ENCODE measurements at places on chromosomes 2 and 18.
A peak's percentile ranks its signal among the peaks of the same experiment; 100 is the strongest.

- peak; percentile 60 for DNase-seq
These were observed 874 bp downstream of the CLIP4 start for GRCh38 chr2:29115797-29116781.

GRCh38 chr18:75475228-75475627, 47.7 kb upstream of the SMIM21 start:
- DNase-seq, result no peak

DNA sequence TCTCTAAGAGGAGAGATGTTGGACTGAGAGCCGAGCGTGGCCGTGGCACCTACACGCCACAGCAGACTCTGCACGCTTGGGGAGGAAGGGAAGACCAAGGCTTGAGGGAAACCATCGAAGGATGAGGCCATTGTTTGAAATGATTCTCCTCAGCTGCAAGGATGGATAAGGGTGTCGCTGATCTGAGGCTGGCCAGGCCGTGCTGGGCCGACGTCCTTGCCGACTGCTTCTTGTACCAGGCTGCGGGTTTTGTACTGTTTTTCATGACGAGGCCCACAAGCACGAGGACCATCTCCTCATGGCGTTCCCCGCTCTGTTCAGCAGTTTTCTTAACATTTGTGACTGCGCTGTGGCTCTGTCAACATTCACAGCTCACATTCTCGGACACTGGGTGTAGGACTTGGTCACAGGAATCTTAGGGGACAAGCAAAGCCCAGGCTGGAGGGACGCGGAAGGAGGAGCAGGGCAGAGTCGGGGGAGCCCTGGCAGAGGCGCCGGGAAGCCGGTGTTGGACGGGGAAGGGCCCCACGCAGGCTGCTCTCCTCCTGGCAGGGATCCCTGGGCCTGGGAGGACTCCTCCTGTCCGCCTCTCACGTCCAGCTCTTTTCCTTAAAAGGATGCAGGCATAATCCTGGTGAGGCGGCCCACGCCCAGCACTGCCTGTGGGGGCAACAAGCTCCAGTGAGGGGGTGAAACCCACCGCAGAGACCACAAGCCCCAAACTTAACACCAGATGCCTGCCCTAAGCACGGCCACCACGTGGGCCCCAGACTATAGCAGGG, 259.0 kb upstream of the SALL3 start:
- DNase-seq, result no peak

DNA sequence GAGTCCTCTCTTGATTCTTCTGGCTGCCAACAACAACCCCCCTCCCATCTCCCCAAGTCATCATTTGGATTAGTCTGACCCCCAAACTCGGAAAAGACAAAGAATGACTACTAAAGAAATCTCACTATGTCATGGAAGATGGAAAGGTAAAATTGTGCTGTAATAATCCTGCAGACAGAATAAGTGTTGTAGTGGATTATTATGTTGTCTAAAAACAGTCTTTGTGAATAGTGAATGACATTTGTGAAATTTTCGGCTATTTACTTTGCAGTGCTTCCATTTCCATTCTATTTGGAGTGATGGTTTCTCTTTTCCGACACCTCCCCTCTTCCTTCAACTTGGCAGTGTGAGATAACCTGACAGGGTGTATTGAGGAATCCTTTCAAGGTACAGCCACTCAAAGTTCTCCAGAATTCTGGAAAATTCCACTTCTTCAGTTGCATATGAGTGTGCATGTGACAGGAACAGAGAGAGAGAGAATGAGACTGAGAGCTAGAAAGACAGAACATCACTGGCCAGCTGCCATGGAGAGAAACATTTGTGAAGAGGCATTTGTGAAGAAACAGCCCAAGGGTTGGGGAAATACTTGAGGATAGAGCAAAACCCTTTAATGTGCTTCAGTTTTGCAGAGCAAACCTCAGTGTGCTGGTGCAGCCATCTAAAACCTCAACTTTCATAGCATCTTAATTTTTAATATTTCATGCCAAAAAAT, 141.9 kb upstream of the DLX2 start:
- no peak for DNase-seq

DNA sequence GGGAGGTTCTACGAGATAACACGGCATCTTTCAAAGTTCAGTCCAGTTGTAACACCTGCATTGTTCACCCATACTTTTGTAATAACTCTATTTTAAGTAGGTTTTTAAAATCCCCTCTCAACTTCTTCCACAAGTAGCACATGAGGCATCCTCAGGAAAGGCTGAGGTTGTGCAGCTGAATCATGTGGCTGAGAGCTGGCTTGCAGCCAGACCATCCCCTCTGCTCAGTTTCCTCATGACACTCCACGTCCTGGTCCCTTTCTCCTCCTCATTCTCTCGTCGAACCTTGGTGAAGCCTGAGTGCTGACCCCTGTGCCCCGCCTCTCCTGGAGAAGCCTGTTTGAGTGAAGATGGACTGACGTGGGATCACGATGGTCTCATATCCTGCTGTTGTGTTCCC, 42.5 kb downstream of the POU3F3 start:
- DNase-seq, result no peak

- no peak for DNase-seq
These were observed 10.6 kb upstream of the SNORC start for GRCh38 chr2:232859385-232859916.

GRCh38 chr18:58863539-58864145, 1.0 kb upstream of the ZNF532 start:
- peak; percentile 16 for DNase-seq

DNA sequence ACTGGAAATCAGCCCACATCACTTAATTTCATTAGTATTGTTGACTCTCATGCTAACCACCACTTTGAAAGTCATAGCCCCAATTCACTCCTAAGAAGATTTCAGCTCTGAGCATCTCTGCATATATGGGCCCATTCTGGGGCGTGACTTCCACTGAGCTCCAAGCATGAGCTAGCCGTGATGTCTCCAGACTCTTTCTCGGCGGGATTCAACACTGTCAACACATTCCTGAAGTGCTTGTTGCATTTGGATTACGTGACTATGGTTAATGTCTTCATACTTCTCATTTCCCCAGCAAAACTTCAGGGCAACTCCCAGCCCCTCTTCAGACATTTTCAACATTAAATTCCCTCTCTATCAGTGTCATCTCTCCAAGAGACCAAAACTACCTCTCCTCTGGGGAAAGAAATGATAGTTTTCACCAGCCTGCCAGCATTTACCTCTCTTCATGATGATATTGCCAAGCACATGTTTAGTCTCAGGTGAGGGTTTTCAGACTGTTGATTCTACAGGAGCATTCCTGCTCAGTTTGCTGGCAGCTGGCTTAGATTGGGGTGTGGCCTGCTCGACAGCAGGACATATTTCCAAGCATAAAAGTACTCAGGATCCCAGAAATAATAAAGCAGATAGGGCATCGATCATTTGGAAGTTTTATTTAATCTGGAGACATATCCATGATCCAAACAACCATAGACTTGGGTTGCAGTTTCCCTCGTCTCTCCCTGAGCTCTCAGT, 81.7 kb downstream of the FEZ2 start:
- no peak for DNase-seq

- no peak for DNase-seq
These were observed at the start of gene ATP6V1C2 for GRCh38 chr2:10721396-10722251. Gene ATP6V1C2 (plus strand): TSS chr2:10721630. CDS start chr2:10722850, 1,220 bp downstream.

DNA sequence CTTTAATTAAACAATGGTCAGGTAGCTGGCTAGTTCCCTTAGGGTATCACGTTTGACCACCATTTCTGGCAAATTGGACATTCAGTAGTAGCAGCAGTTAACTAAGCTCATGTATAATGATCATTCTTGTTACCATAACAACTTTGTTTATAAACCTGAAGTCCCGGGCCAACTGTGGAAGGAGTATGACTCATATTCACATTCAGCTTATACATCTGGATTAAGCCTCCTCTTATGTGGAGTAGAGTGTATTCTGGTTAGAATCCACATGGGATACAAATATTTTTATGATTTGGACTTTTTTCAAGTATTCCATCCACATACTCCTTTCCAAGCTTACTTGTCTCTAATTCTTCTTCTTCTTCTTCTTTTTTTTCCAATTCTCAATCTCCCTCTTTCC, 70.3 kb upstream of the ZSWIM2 start:
- no peak for DNase-seq

DNA sequence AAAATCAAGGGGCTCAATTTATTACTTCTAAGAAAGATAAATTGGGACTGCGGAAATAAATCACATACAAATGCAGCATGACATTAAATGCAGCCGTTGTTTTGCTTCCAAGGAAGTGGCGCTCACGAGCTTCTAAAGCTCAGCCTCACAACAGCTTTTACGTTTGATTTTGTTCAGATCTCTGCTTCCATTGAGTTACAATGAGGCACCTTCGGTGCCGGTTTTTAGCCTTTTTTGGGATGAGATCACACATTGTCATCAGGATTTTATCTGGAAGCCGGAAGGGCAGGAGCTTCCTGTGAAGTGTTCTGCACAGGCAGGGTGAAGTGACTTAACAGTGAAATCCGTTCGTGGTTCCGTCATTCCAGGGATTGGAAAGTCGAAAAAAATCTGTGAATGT, 209.8 kb downstream of the DCDC2C start:
- DNase-seq, result no peak

DNA sequence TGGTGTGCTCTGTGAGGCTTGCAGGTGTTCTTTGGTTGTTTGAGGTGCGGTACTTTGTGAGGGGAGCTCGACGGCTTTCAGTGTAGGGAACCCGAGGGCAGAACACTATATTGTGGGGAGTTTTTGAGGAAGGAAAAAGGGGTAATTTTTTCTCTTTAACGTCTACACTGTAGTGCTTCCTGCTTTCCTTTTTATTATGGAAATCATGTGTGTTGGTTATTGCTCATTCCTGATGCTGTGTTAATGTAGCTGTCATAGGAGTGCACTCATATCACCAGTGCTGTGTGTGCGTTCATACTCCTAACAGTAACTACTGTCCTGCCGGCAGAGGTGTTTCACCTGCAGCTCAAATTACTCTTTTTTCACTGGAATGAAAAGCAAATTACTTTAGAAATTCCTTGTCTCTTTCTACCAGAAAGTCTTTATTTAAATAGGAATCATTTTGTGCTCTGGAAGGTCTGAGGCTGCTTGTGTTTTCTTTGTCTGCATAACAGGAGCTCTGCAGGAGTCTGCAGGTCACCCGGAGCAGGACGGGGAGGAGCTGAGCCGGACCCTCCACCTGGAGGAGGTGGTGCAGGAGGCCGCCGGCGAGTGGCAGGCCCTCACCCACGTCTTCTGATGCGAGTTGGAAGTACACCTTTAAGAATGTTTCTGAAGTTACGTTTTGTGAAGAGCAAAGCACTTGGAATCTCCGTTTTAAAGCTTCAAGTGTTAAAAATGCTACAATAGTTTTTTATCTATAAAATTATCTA, 145.5 kb downstream of the ZNF236 start:
- DNase-seq, result no peak

DNA sequence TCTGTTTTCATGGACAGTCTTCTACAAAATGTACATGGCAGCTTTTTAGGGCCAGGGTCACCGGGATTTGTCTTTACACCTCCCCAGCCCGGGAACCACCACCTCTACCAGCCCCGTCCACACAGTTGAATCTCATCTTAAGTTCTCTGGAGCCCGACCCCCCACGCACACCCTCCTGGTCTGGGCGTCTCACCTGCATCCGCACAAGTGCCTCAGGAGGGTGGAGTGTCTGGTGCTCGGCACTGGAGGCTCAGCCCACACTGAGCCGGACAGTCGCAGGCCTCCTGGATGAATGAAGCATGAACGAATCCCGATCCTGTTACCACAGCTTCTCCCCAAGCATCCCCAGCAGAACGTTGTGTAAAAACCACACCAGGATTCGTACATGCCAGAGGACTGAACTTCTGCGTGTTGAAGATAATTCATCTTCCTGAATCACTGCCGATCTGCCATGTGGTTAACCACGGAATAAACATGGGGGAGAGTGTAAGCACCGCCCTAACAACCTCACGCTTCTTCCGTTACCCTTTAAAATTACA, 162.0 kb downstream of the RTP5 start:
- peak; percentile 58 for DNase-seq

DNA sequence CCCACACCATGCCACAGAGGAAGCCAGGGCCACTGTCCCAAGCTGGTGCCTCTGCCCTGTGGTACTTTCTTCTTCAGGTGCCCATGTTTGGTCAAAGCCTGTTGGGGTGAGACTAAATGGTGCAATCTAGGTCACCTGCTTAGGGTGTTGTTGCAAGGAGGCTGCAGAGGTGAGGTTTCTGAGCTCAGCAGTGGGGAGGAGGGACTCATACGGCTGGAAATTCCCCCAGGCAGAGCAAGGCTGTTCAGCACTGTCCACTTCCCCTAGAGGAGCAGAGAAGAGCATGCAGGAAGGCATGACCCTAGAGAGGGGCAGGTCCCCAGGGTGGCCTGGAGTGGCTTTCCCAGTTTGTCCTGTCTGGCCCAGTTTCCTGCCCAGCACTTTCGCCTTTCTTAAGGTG, 211.0 kb downstream of the HAUS1 start:
- DNase-seq, result no peak

GRCh38 chr2:2916621-2917020, 461.0 kb downstream of the EIPR1 start:
- no peak for DNase-seq

DNA sequence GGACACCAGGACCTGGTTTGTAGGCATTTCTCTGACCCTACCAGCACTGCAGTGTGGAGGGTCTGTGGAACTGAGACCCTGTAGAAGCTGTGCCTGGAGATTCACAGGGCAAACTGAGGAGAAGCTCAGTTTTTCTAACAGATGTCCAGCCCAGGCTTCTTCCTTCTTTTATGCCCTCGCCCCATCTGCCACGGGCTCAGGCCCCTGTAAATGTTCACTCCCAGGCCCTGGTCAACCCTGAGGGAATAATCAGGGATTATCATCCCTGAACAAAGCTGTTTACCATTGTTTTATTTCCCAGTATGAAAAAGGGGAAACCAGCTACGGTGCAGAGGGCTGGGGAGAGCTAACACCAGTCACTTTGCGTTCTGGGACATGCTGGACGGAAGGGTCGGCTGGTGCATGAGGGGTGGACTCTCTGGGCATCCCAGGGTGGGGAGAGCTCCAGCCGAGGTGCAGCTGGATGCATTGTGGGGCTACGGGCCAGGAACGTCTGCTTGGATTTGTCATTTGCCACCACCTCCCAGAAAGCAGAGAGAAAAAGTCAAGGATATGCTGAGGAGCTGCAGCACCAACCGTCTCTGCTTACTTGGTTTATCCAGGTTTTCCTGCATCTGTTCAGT, 183.8 kb downstream of the TFCP2L1 start:
- no peak for DNase-seq

GRCh38 chr2:130917006-130917688, 80.4 kb downstream of the ARHGEF4 start:
- no peak for DNase-seq

All from activated CD4-positive, alpha-beta T cell treated with anti-CD3 and anti-CD28 coated beads for 4 hours (primary cell).